AG04450 (cell line): ENCODE measurements at places on chromosomes 7 and 10. TPM values are rescaled to one million over a fixed set of nuclear protein-coding genes. Genes with fewer than 3 reads are reported as not detected.

Gene VWA2
- polyA plus RNA-seq = not detected in 2 replicates

Gene MSMB
- not detected in 2 replicates for polyA plus RNA-seq

DNA sequence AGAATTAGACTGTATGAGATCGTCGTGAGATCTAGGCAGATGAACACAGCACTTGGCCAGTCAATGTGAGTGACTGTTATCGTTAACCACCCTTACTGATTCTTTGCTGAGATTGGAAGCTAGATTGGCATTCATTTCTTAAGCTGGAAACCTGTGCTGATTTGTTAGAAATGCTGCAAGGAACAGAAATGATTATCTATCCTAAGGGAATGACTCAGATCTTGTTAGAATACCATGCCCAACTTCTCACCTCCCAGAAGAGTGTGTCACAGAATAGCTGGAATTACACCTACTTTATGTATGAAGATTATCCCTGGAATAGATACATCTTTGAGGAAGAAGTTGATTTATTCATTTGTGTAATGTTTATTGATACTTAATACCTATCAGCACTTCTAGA lies 275.2 kb downstream of the AUTS2 start:
- DNase-seq = no peak

DNA sequence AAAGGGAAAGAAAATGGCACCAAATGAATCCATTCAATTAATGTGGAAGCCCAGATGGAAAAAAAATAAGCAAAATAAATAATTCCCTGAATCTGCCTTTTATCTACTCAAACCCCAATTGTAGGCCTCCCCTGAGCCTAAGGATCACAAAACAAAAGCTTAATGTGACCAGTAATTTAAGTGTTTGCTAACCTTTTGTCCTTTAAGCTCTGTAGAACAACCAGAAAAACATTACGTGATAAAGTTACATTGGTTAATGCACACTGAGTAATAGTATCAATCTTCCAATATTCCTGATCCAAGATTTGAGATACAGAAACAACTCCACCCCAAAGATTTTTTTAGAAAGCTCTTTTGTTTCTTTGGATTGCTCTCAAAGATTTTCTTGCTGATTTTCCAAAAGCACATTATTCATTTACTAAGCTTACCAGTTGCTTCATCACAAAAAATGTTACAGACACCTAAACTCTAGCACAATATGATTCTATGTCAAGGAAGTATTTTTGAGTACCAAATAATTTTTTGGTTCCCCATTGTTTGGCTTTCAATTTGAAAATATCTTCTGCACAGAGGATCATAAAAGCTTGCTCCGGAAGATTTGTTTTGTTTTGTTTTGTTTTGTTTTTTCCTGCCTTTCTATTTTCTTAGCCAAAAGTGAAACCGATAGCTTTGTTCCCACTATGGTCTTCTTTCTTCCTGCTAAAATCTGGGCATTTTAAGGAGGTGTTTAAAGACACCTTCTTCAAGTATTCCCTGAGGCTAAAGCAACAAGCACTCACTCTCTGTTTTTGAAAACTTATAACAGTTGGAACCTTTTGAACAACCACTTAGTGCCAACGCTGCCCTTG lies 54.2 kb downstream of the TRIL start:
- no peak for DNase-seq

DNA sequence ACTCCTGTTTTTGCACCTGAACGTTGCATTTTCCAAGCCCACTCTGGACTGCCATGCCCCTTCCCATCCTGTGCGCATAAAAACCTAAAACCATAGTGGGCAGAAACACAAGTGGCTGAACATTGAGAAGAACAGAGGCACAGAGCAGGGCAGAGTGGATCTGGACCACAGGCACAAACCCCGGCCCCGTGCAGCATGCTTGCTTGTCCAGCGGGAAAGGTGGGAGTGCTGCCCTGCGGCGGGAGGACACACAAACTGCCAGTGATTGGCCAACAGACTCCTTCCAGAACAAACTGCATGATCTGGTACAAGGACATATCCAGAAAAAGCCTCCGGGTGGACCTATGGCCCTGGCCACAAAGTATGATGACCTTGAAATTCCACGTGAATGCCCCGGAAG lies 42.5 kb upstream of the ADARB2 start:
- DNase-seq = no peak

DNA sequence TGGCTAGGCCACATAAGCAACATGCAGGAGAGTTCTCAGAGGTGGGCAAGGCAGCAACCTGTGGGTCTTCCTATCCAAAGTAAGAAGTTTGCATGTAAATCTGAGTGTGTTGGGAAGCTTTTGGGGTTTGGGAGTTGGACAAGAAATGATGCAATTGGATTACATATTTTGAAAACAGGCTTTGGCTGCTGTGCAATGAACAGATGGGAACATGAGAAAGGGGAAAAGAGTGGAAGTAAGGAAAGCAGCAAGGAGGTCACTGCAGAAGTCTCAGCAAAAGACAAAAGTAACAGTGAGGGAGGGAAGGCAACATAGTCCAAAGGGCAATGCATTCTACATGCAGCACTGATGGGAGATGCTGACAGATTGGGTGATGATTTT lies 61.1 kb upstream of the C10orf90 start:
- no peak for DNase-seq
